Brain microvascular endothelial cell (primary cell): ENCODE measurements at places on chromosomes 13 and 19.

DNA sequence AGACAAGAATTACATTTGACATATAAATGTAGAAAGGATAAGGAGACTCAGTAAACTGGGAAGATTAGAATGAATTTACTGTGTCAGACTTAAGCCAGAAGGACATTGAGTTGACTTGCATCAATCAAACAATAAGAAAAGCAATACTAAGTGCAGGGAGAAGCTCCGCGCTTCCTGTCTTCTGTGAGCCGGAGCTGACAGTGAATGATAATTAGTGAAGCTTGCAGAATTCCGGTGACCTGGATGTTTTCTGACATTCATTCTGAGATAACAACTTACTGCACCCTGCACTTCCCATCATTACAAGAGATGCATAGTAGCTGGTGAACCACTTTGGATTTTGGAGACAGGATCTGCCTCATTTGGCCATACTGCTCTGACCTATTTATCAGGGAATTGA, 469.2 kb upstream of the PCDH20 start:
- no peak for DNase-seq

DNA sequence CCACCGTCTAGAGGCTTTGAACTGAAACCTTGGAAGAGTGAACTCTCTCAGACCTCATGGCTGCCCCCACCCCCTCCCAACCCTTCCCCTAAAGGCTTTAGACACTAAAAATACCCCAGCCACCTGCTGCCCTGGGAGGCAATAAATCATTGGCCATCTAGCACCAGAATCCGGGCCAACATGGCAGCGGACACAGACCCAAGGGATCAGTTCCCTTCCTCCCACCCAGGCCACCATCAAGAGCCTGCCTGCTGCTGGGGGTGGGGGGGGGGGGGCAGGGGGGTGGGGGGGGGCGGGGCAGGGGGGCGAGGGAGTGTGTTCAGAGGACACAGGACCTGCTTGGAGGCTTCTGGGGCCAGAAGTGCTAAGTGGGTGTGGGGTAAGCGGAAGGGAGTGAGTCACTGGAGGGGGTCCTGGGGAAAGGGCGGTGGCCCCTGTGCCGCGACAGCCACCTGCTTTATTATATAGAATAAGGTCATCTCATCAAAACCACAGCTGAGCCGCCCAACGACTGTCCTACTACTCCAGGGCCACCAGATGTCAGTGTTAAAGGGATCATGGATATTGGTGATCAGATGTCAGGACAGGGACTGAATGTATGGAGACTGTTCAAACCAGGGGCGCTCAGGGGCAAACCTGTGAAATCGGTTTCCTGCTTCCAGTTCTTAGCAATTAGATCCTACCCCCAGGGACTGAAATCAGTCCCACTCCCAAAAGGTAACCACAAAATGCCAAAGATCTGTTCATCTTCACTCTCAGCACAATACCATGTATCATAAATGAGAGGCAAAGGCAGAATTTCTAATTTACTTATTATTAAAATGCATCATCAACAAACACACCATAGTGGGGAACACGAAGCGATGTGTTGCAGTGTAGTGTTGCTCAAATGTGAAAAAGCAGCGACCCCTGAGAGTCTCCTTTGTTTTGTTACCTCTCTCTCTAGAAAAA, 24.3 kb downstream of the ARL11 start:
- DNase-seq: no peak

DNA sequence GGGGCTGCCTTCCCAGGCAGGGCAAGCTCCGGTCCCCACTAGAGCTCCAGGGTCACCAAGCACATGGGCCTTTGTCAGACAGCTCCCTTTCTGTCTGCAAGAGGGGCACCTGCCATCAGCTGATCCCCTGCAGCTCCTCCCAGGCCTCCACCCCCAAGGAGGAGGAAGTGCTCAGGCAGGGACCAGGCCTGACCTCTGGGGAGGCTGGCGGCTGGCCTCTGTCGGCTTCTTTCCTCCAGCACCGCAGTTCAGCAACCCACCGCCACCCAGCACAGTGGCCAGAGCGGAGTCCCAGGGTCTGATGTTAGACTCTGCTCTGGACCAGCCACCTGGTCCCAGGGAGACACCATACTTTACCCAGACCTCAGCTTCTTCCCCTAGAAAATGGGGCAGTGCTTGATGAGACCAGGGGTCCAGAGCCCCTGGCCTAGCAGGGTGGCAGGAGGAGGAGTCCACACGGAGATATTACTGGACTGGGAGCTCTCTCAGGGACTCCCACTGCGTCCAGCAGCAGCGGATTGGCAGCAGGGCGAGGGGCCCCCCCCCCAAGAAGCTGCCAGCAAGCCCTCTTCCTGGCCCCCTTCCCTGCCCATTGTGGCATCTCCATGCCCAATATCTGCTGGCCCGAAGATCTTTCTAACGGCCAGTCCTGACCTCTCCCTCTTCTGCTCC, 24.1 kb downstream of the NKPD1 start:
- DNase-seq: no peak

GRCh38 chr19:6531956-6532243, 1.1 kb downstream of the TNFSF9 start:
- DNase-seq: no peak

DNA sequence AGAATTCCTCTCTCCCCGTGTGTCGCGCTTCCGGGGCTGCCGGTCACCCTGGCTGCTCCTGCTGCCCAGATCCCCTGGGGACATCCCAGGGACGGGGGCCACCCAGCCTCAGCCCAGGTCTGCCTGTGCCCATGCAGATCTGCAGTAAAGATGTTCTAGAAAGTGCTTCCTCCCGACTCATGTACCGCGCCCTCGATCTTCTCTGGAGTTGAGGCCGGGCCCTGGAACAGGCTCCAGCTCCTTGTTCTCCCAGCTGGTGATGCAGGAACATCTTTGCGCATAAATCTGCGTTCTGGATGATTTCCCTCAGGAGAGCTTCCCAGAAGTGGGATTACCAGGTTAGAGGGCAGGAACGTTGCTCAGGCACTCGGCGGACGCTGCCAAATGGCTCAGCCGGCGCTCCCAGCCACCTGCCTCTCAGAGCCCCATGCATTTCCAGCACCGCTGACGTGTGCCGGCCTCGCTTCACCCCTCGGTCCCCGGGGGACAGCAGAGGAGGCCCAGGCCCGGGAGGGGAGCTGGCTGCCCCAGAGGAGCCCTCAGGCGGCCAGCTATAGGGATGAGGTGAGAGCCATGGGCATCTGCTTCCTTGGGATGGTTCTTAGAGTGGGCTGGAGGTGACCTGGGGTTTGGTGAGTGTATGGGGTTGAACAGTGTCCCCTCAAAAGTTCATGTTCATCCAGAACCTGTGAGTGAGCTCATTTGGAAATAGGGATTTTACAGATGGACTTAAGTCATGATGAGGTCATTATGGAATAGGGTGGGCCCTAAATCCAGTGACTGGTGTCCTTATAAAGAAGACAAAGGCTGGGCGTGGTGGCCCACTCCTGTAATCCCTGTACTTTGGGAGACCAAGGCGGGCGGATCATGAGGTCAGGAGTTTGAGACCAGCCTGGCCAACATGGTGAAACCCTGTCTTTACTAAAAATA, 42.6 kb downstream of the CRTC1 start:
- DNase-seq: no peak

DNA sequence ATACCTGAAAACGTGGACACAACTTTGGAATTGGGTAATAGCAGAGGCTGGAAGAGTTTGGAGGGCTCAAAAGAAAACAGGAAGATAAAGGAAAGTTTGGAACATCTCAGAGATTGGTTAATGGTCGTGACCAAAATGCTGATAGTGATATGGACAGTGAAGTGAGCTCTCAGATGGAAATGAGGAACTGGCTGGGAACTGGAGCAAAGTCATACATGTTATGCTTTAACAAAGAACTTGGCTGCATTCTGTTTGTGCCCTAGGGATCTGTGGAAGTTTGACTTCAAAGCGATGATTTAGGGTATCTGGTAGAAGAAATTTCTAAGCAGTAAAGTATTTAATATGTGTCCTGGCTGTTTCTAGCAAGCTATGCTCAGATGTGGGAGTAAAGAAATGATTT, 136.2 kb downstream of the DNAJC3 start:
- DNase-seq: no peak

DNA sequence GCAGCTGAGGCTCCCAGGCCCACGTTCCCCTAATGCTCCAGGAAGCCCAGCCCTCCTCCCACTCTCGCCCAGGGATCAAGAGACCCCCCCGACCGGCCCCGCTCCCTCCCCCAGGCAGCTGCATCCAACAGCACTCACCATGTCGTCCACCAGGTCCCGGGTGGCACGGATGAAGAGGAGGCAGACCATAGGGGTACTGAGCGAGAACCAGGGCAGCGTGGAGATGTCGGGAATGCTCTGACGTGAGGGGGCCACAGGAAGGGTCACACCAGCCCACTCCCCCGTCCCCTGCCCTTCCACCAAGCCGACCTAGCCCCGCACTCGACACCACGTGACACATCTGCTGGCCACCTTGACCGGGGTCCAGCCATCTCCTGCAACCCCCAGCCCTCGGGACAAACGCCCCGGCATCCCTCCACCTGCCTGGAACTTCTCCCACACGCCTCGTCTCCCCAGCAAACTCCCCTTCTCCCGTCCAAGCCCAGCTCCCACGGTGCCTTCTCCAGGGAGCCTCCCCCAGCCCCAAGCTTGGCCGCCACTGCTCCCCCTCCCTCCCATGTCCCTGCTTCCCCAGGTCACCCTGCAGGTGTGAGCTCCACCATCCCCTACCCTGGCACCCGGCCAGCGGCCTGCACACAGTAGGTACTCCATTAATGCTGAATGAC, 4.9 kb downstream of the ATP8B3 start:
- no peak for DNase-seq

DNA sequence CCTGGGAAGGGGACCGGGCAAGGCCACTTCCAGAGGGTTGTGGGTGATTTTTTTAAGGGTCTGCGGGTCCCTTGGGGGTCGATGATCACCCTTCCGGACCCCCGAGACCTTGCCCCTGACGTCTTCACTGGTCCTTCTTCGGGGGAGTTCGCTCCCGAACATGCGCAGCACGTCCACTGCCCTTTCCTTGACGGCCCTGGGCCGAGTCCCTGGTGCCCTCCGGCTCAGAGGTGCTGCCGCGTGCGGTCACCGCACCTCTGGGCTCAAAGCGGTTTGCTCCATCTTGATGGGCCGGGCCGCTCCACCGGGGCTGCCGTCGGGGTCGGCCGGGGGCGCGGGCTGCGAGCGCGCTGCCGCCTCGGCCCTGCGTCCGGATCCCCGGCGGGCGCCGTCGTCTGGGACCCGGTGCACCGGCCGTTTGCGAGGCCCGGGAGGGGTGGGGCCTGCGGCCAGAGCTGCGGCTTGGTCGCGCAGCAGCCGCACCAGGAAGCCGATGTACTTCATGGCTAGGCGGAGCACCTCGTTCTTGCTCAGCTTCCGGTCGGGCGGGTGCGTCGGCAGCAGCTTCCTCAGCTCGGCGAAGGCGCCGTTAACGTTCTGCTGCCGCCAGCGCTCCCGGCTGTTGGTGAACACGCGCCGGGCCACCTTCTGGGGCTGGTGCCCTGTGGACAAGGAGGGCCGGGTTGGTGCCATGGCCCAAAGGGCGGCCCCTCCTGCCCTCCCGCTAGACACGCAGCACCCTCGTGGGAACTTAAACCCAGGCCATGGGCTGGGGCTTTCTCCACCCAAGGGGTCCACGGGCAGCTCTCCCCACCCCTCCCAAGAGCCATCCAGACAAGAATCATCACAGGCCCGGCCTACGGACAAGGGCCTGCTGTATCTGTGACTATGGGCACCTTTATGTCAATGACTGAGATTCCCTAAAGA, 3.3 kb downstream of the LYL1 start:
- DNase-seq: no peak

DNA sequence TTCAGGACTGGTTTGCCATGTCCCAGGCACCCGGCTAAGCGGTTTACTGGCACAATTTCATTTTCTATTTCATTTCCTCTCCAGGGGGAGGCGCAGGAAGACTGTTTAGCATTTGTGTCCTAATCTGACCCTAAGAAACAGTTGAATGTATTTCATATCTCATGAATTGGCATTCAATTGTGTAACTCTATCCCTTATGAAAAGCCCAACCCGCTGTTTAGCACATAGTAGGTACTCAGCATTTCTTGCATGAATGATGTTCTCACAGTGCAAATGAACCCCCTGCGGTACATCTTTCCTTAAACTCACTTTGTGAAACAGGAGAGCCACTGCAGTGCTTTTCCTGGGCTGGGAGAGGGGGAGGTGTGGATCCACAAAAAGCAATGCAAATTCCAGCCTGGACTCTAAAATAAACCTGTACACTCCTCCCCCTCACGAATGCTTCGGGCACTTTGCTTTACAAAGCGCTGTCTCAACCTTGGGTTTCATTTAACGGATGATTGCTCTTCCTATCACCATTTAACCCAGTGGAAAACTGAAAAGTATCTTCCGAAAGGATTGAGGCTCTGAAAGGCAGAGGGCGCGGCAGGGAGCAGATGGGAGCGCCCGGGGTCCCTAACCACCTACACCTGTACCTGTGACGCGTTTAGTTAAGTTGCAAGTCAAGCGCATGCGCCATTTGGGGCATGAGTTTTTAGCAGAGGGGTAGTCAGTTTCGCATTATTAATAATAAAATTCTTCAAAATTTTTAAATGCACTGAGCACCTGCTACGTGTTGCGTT, 1.2 kb upstream of the EEF2 start:
- peak; percentile 68 for DNase-seq

DNA sequence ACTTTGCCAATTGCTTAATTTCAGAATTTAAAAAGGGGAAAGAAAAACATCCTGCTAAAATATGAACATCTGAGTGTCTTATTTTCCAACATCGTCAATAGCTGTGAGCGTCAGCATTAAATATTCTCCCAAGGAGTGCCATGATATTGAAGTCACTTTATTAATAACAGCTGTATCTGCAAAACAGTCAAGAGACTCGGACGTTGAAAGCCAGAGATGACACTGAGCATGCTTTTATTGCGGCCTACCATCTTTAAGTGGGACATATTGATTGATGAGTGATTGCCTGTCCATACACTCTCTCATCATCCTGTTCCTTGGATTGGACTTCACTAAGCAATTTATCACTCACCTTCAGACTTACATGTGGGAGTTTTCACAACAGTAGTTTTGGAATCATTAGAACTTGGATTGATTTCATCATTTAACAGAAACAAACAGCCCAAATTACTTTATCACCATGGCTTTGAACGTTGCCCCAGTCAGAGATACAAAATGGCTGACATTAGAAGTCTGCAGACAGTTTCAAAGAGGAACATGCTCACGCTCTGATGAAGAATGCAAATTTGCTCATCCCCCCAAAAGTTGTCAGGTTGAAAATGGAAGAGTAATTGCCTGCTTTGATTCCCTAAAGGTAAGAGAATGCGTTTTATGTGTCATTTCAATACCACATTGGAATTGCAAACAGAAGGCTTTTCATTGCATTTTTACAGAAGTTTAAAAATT, 53.8 kb downstream of the MBNL2 start:
- no peak for DNase-seq

DNA sequence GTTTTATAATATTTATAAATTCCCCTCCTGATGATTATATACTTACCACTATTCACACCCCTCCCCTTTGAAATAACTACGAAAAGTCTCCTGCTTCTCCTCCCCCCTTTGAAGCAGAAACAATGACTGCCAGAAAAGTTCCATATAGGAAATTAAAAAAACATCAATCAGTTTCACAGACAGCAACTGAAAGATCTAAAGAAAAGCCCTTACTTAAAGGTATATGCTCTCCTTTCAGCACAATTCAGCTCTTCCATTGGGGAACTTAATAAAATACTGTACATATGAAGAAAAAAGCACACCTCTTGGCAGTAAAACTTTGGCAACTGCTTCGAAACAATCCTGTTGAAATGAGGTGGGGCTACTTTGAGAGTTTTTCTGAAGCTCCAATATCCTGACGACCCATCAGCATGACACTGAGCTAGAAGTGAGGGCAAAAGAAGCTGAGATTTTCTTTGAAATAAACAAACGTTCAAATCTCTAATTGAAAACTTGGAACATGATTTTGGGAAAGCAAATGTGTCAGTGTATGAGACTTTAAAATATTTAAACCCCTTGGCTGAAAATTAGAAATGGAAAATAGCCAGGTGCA, 147.6 kb upstream of the RXFP2 start:
- DNase-seq: no peak
